T-helper 9 cell (primary cell): ENCODE measurements at places on chromosomes 16 and 17.

GRCh38 chr17:40963838-40964237 lies 2.9 kb downstream of the KRT39 start:
- DNase-seq = no peak

GRCh38 chr16:252366-253337 lies 18.0 kb downstream of the FAM234A start:
- DNase-seq = no peak

DNA sequence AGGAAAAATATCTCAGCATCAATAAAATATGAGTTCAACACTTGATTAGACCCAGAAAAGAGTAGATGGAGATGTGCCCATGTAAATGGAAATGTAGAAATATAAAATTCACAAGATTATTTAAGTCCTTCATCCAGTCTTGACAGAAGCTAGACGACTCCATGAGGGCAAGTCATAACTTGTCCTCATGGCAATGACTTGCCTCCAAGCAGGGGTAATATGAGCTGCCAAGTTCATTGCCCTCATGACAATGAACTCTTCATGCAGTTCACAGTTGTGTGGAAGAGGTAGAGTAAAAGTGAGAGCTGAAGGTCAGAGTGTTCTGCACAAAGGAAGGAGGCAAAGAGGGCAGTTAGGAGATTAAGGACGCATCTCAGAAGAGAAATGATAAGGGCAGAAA lies 22.3 kb downstream of the CDH11 start:
- no peak for DNase-seq

GRCh38 chr17:5762191-5762590 lies 177.9 kb upstream of the NLRP1 start:
- no peak for DNase-seq
